ENCODE measurements at places on chromosomes 7 and 10. TPM values are rescaled to one million over a fixed set of nuclear protein-coding genes. Genes with fewer than 3 reads are reported as not detected.
A peak's percentile ranks its signal among the peaks of the same experiment; 100 is the strongest.

- DNase-seq: no peak
These were observed 11.7 kb downstream of the PTPRE start for GRCh38 chr10:127918572-127918971.

- DNase-seq: peak; percentile 96
These were observed 83.1 kb downstream of the SH3PXD2A start for GRCh38 chr10:103772096-103772845.

GRCh38 chr7:12701433-12701832, 14.0 kb downstream of the ARL4A start:
- no peak for DNase-seq

GRCh38 chr7:26493737-26494428, 202.2 kb downstream of the SNX10 start:
- DNase-seq: no peak

GRCh38 chr7:4556868-4557793, 125.0 kb upstream of the FOXK1 start:
- no peak for DNase-seq

NKX2-3 gene
- total RNA-seq: not detected

THSD7A gene
- 1.7 TPM for total RNA-seq

SRGN gene
- not detected for total RNA-seq

GPER1 gene
- not detected for total RNA-seq

DNA sequence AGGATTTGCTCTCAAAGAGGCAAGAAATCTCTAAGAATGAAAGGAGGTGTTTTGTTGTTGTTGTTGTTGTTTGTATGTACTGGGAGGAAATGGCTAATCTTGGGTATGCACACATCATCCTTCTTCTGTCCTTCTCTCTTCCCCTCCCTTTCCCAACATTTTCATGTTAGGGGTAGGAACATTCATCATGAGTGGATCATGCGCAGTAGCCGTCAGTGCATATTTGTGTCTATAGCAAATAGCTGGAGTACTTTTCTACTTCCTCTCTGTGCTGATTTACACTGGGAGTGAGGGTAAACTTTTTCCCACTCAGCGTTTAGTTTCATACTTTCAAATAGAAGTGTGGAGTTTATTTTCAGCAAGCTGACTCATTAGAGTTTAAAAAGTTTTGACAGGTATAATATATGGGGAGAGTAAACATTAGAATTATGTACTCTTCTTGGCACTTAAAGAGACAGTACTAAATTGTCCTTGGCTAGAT, 80.5 kb upstream of the PRKG1 start:
- DNase-seq: no peak

CALCR gene
- 1.4 TPM for total RNA-seq

BAIAP2L1 gene
- total RNA-seq: 38.3 TPM

SMKR1 gene
- total RNA-seq: not detected

MEIG1 gene
- not detected for total RNA-seq

- DNase-seq: no peak
These were observed 19.8 kb upstream of the NUP205 start for GRCh38 chr7:135537905-135538304.

- DNase-seq: no peak
These were observed 45.0 kb downstream of the ESYT2 start for GRCh38 chr7:158784270-158784669.

FAM204A gene
- total RNA-seq: 28.8 TPM

DNA sequence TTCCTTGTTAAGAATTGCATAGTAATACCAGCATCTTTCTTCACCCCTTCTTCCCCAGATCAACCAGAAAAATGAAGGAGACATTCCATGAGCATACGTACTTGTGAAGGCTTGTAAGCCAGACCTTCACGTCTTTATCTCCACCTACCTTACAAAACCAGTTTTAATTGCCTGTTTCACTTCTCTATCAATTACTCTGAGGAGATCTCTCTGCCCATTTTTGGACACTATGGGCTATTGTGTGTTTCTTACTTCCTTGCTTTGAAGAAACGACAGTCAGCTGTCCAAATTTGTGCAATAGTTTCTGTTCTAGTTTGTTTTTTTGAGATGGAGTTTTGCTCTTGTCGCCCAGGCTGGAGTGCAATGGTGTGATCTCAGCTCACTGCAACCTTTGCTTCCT, 349.7 kb upstream of the MBL2 start:
- no peak for DNase-seq

TDRD1 gene
- 1.7 TPM for total RNA-seq

TAS2R5 gene
- 5.1 TPM for total RNA-seq

GRCh38 chr10:103458720-103459119, at the start of gene CALHM1:
TSS of gene CALHM1 (minus strand) at chr10:103458900. CDS start at chr10:103458751, 149 bp downstream.
- DNase-seq: peak; percentile 76

- no peak for DNase-seq
These were observed 828 bp upstream of the CFAP70 start for GRCh38 chr10:73359492-73359891.

KDM7A gene
- 10.8 TPM for total RNA-seq

DNA sequence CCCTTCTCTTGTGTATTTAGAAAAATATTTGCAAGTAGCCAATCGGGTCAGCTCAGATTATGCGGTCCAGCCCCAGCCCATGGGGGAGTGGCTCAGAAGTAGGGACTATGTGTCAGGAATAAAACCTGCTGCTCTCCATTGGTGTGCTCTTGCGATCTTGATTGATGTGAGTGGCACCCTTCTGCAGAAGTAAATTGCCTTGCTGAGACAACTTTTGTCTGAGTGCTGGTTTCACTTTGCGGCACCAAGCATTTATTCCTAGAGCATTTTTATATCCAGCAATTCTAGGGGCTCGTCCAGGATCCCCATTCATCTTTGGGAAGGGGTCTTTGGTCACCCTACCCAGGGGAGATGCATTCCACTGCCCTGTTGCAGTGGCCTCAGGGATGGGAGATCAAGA, 26.1 kb upstream of the FAM221A start:
- peak; percentile 15 for DNase-seq

GRCh38 chr7:145471883-145472282, 636.0 kb upstream of the TPK1 start:
- DNase-seq: no peak

DNA sequence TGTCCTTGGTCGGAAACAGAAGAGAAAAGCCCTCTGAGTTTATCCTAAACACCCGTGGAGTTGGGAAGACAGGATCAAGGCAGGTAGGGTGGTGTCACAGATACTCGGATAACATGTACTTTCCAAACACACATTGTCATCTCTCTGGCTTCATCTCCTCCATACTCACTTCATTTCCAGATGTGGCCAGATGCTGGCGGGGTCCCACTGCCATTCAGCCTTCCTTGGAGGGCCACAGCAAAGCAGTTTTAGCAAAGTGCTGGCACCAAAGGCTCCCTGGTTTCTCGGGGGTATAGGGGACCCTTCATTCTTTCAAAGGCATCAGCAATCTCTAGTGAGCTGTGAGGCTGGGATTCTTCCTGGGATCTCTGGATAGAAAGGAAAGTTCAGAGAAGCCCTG, 539.5 kb downstream of the TCERG1L start:
- DNase-seq: no peak

RPA3 gene
- total RNA-seq: 57.4 TPM

DNA sequence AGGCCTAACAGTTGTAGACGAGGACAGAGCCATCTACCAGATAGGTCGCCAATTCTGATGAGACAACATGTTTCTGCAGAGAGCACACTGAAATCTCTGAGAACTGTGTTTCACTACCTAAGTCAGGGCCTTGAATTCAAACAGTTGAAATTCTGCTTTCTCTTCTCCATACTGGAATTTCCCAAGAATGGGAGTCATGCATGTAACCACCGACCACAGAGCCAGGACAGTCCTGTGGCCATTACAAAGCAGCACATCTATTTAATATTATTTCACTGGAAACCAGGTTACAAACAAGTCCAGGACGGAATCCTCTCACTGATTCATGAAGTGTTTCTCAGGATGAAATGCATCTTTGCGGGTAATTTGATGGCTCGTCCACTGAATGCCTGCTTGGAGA, 62.0 kb upstream of the ST8SIA6 start:
- no peak for DNase-seq

- DNase-seq: no peak
These were observed 26.4 kb downstream of the SLC35B4 start for GRCh38 chr7:134290286-134290685.

DNA sequence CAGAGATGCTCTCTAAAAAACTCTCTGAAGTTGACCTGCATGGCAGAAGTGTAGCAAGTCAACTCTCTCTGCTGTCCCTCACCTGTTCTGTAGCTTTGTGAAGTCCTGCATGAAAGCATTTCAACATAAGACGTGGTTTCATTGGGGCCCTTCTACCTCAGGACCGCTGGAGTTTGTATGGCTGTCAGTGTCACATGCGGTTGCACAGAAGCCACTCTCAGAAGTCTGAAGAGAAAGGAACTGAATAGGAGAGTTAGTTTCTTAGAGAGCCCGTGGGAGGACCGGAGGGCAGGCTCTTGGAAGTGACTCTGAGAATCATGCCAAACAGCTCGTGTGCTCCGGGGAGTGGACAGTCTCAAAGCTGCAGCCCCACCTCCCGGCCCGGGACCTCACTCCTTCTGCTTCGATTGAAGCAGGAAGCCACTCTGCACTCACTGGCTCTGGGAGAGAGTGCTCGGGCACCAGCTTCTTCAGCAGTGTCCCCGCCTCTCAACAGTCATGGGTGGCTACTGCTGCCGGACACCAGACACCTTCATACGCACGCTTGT, 486.7 kb downstream of the SDK1 start:
- no peak for DNase-seq

GRCh38 chr10:123132576-123133477, 2.9 kb upstream of the HMX3 start:
- DNase-seq: peak; percentile 97

DNA sequence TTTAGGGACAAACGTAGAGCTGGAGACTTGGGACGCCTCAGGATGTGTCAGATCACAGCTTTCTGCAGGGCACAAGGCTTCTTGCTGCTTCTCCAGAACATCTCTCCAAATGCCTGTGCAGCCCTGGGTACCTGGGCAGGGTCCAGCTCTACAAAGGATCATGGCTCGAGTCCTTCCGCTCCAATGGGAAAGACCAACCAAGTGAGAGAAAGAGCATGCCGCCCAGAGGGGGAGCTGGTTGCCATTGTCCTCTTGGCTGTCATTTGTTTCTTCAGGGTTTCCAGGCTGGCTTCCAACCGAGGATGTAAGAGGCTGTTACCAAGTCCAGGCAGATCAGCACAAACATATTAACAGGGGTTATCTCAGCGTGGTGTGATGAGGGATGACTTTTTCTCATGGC, 5.6 kb upstream of the LEP start:
- peak; percentile 18 for DNase-seq

COL17A1 gene
- 0.04 TPM for total RNA-seq

GRCh38 chr10:61067671-61068336, 123.8 kb upstream of the RHOBTB1 start:
- no peak for DNase-seq

APBB1IP gene
- total RNA-seq: 0.14 TPM

GRCh38 chr7:2092279-2092678, 140.5 kb downstream of the MAD1L1 start:
- DNase-seq: no peak

- no peak for DNase-seq
These were observed 3.7 kb downstream of the NOD1 start for GRCh38 chr7:30474893-30475292.

- DNase-seq: peak; percentile 37
These were observed 640 bp upstream of the ZNF425 start for GRCh38 chr7:149126662-149127266.

PIP gene
- not detected for total RNA-seq

LIPN gene
- total RNA-seq: not detected

DNA sequence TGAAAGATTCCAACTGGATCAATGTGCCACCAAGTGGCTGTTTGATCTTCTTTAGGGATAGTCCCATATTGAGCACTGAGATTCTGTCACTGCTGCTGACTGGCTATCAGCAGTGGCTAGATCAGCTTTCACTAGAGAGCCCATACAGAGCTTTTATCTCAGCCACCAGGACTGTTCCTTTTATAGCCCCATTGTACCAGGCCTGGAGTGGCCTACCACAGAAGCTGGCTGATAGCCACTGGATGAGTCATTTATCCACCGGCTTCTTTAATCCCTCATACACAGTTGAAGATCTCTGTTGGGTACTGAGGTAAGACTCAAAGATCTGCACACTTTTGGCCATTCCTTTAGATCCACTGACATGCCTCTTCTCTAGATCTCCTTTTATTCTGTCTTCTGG, 1101.1 kb downstream of the SORCS3 start:
- no peak for DNase-seq

- DNase-seq: no peak
These were observed 161.3 kb downstream of the SLIT1 start for GRCh38 chr10:97024168-97025073.

SFRP5 gene
- 5.1 TPM for total RNA-seq

DNA sequence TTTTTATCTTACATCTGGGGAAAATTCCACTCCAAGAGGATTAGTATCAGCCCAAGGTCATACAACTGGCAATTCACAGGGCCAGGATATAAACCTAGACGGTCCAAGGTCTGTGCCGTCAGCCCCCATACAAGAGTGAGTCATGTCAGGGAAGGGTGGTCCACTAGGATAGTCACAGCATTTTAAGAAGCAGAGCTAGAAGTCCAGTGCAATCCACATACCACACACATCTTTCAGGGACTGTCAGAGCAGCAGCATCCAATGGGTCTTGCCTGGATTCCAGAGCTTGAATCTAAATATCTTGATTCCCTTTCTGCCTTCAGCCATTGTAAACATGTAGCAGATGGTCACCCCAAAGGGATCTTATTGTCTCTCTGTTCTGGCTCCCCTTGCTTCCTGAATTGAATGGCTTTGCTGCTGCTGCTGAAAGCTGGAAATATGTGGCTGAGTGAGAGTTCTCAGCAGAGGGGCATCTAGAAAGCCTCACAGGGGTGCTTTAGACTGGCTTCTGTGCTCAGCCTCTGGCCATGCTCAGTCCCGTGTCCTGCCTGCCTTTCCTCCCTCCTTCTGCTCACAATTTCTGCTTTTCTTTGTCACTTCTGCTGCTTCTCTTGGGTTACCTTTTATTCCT, 9.9 kb upstream of the OR6V1 start:
- peak; percentile 15 for DNase-seq

SPDYE3 gene
- not detected for total RNA-seq

GRCh38 chr10:123922126-123922525, 30.5 kb upstream of the CPXM2 start:
- DNase-seq: no peak

GRCh38 chr10:66273966-66274519, 651.8 kb upstream of the LRRTM3 start:
- DNase-seq: no peak

GIMAP5 gene
- total RNA-seq: not detected

SLC18A3 gene
- total RNA-seq: 0.12 TPM

POLR2J3 gene
- total RNA-seq: 18.9 TPM

FOXI2 gene
- 1.1 TPM for total RNA-seq

GRCh38 chr10:82943142-82943541, 1068.1 kb downstream of the NRG3 start:
- no peak for DNase-seq

GRCh38 chr7:138001529-138002095, at the start of gene CREB3L2:
TSS of gene CREB3L2 (minus strand) at chr7:138002086. CDS start at chr7:138001705, 381 bp downstream.
- peak; percentile 87 for DNase-seq

DNA sequence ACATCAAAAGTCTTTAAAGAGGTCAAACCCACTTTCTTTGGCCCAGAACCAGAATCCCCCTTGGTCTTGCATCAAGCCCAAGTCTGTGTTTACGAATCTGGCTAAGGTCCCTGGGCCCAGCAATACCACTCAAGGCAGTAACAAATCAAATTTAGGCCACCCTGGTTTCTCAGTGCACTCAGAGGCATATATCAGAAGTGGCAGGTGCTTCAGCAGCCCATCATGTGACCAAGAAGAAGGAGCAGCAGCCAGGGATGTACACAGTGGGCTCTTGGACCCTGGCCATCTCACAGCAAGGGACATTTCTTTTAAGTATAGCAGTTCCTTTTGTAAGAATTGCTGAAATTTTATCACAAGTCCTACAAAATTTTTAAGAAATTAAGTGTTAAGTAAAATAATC, 7.3 kb upstream of the SLC25A13 start:
- DNase-seq: no peak
